Ascending aorta (tissue), 2 donors: ENCODE measurements at places on chromosomes 12 and 14. TPM values are rescaled to one million over a fixed set of nuclear protein-coding genes. Genes with fewer than 3 reads are reported as not detected.

The UNC119B gene
- 26.8 TPM for total RNA-seq

- DNase-seq = no peak
Measured at GRCh38 chr12:11718105-11718504, 68.6 kb downstream of the ETV6 start.

DNA sequence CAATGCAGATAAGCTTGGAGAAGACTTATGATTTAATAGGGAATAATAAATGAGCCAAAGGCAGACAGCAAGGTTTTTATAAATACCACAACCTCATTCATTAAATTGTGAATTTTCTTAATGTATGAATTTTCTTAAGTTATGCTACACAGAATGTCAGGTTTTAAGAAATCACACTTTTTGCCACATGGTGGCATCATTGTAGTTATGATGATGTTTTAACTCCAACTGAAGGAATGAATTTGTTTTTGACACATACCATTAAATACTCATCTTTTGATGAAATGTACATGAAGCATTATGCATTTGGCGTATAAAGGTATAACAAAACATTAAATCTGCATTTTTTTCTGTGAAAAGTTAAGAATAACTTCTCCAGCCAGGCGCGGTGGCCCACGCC lies 524.1 kb upstream of the FBXO33 start:
- DNase-seq = no peak

DNA sequence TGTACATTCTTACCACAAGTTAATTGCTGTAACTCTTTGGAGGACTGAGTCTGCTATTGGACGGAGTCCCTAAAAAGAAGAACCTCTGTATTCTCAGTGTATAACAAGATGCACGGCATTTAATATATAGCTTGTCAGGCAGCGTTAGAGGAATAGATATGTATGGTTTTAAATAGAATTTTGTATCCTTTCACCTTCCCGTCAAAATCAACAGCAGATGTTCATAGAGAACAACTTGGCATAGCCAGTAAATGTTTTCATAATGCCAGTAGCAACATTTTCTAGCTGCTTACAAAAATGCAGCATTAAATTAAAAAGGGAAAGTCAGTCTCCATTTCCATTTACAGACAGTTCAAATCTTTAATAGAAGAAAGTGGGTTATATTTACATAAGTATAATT lies 6.8 kb downstream of the SCYL2 start:
- no peak for DNase-seq
